ENCODE measurements at places on chromosomes 5 and 9.

GRCh38 chr9:16524078-16524477 lies 346.4 kb downstream of the BNC2 start:
- DNase-seq, result no peak

- DNase-seq, result no peak
These were observed 19.3 kb downstream of the PAEP start for GRCh38 chr9:135580664-135581380.

- no peak for DNase-seq
These were observed 1.8 kb downstream of the SLC12A2 start for GRCh38 chr5:128085413-128085812.

DNA sequence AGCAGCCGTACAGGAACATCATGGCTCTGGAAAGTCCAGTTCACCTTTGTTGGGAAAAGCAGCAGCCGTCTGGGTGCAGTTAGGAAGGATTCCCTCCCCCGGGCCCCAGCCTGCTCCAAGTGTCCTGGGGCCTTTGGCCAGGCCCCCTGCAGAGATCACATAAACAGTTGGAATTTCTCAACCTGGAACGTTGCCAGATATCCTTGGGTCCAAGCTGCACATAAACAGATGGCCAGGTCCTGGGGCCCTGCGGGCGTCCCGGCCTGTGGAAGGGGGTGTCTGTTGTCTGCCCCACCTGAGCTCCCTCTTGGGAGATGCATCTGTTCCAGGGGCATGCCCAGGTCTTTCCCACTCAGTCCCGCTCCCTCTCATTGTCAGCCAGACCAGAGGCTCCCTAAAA lies 92.7 kb downstream of the COL5A1 start:
- DNase-seq, result no peak

DNA sequence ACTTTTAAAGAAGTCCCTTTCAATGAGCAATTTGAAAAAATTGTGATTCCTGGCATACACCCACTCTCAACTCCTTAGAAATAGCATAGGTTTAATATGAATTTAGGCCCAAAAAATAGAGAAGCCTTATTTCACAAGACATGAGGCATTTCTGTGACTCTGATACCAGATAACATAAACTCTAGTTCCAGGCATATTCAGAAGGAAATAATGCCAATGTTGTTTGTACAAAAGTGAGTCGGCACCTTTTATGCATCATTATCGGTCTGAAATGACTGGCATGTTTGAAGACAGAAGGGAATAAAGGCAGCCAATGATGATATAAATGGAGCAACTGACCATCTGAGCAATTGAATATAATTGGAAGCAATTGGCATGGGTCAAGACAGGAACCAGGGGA lies 19.4 kb upstream of the RECK start:
- no peak for DNase-seq

- no peak for DNase-seq
These were observed 10.3 kb upstream of the CCIN start for GRCh38 chr9:36158917-36159316.

DNA sequence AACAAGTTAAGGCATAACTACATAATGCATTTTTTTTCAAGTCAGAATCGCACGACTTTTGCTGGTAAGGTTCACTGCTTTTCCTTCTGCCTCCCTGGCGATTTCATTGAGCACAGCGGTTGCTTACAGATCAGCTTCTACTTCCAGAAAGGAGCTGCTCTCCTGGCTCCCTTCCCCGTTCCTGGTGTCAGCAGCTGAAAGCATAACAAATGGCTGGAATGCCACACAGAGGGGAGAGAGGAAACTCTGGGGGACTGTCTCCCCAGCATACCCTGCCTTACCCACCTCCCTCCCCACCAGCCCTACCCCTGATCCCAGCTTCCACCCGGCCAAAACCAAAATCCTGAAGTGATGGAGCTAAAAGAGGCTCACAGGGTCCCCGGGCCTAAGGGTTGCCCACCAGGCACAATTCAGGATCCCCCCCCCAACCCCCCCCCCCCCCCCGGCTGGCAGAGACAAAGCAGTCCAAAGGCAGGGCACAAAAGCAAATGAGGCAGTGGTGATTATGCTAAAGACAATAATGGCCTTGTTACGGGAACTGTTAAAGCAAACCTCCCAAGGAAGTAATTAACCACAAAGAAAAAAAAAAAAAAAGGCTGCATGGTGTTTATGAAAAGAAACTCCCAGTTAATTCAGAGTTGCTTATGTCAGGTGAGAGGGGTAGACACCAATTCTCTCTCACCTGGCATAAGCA lies 126.1 kb upstream of the WWC1 start:
- DNase-seq, result peak; percentile 20

DNA sequence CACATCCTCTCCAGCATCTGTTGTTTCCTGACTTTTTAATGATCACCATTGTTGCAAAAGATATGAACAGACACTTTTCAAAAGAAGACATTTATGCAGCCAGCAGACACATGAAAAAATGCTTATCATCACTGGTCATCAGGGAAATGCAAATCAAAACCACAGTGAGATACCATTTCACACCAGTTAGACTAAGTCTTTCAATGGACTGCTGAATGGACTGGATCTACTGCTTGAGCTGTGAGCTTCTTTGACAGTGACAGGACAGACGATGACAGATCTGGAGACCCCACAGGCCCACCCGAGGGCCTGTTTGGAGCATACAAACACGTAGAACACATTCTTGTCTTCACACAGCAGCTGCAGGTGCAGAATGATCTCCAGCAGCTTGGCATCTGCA lies 266.1 kb upstream of the RIOK2 start:
- no peak for DNase-seq

DNA sequence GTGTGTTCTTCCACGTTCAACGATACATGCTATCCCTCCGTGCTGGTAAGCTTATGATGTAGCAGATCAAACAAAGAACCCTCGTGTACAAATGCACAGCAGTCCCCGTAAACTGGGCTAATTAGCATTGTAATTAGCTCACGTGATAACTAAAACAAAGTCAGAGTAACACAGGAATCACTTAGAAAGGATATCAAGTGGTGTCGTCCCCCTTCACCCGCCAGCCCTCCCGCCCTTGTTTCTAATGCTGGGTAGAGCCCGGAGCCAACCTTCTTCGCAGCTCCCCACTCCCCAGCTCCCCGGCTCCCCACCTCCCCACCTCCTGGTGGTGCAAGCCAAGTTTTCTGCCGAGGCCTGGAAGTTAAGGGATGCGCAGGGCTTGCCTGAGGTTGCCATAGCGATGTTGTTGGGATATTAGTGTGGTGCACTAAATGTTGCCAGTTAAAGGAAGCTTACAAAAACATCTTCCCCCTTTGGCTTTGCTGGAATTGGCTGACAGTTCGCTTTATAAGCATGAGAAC lies 357.9 kb upstream of the CCNH start:
- DNase-seq, result no peak

GRCh38 chr5:54309276-54309675 lies 1.1 kb downstream of the ARL15 start:
- DNase-seq, result no peak

GRCh38 chr5:62340392-62340791 lies 34.4 kb downstream of the KIF2A start:
- no peak for DNase-seq

DNA sequence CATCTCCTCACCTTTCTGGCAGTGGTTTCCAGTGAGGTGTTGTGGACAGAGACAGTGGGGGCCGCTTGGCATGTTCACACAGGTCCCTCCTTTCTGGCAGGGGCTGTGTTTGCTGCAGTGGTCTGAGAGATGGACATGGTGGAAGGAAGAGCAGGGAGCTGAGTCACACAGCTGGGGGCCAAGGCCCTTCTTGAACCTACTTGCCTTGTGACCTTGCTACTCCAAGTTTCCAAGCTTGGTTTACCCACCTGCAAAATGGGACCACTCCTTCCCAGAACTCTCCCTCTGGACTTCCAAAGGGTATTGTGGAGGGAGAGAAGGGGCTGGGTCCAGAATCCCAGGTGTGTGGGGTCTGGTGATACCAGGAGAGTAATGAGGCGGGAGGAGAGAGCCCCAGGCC lies 4.1 kb downstream of the F12 start:
- no peak for DNase-seq

DNA sequence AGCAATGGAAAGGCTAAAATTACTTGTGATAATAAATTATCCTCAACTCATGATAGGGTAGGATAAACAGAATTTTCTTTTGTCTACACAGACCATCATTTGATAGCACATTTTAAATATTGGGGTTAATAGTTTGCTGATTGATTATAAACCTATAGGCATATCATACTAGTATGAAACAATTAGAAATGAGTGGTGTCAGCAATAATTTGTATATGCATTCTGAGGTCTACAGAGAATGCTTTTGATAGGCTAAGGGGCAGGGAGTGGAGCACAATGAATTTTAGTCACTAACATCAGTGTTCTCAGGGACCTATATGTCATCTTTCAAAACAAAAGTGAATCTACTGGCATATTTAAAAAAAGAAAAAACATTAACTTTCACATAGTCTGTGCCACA lies 27.8 kb upstream of the NADK2 start:
- no peak for DNase-seq

GRCh38 chr5:151740336-151740942 lies 18.0 kb downstream of the ATOX1 start:
- peak; percentile 9 for DNase-seq

- DNase-seq, result no peak
These were observed 47.5 kb downstream of the SAXO1 start for GRCh38 chr9:18985464-18985951.

DNA sequence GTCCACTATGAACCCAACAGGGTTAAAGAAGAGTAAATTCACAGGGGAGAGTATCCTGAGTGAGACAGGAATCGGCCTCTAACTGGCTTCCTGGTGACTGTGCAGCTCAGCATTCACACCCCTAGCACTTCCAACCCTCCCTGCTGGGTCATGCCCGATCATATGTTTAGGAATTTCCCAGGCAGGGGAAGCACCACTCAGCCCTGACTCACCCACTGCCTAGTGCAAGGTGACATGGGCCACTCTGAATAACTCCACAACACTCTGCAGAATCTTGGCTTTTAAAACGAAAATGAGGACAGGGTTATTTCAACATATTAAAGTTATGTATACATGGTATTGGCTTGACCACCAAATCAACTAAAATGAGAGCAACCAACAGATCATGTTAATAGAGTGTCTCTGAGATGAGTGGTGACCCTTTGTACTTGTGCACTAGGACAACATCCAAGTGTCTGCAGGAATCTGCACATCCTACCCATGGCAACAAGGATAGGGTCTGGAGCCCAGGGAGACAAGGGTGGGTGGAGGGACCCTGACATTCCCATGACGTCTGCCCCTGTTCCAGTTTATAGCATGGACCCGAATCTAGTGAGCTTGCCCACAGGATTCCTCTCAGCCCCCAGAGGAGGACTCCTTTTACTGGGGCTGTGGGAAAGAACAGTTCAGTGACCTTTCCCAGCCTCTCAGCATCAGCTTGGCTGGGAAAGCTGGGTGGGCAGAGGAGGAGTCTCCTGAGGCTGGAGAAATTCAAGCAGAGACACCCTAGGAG lies 485.8 kb downstream of the SEMA5A start:
- no peak for DNase-seq

DNA sequence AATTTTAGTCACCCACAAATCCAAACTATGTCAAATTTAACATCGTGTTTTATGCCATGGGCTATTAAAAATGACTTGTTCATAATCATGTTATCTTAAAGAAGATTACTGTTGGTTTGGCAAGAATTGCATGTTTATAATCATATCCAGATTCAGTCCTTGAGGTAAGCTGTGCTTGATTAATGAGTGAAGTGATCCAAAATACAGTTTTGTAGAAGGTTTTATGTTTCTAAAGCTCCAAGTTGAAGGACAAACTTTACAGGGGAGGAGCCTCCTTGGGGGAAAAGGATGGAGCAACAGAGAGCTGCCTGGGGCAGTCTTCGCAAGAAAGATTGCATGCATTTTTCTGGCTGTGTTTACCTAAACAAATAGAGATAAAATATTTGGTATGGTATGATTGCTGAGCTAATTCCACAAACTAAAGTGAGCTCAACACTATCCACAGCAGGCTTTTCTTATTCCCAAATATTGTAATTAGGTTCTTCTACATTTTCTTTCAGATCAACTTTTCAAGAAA lies 189.5 kb upstream of the TYRP1 start:
- DNase-seq, result no peak

DNA sequence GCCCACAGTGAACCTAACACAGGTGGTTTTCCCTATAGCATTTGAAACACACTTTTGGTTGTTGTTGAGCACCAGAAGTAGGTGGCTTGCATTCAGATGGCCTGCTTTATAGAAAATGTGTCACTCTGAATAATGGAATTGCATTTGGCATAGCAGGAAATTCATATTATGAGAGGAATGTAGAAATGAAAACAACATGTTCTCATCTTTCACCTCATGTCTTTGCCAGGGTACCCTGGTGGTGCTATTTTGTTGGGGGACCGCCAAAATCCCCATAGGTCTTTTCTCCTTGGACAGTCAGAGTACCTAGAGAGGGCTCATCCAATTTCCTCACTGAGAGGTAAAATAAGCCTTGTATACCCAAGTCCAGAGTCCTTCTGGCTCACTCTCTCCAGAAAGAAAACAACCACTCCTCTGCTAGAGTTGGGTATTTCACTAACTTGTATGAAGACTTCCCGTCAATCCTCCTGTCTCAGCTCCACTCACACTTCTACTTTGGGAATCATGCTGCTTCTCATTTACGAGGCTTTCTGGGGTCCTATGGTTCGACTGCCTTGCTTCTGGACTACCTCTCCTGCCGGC lies 67.4 kb downstream of the MRPS27 start:
- no peak for DNase-seq

DNA sequence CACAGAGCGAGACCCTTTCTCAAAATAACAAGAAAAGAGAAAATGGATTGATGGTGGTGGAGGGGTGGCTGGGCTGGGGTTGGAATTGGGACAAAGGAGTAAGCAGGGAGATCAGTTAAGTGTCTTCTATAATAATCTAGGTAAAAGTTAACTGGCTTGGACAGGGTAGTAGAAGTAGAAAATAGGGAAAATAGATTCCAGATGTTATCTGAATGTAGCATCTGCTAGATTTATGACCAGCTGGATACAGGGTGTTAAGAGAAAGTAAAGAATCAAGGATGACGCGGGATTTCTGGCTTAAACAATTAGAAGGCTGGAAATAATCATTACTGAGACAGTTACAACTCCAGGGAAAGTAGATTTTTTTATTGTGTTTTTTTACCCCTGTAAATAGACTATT lies 13.0 kb downstream of the PPP6C start:
- no peak for DNase-seq

DNA sequence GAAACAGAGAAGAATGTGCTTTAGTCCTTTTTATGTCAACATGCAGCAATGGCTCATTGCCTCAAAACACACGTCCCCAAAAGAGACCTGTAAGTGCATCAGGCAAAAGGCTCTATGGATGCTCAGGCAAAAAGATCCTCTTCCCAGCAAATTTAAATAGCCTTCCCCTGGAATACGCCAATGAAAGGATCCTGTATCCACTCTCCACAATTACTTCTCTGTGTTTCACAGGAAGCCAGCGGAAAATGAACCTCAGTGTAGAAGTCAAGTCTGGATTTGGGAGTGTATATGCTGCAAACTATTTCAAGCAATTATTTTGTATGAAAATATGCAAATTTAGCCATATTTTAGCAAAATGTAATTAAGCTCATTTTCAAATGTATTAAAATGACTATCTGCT lies 217.9 kb downstream of the EPB41L4A start:
- DNase-seq, result no peak

- DNase-seq, result no peak
These were observed 436.7 kb downstream of the ZSWIM6 start for GRCh38 chr5:61768692-61769281.

GRCh38 chr5:151700296-151700695 lies 13.6 kb upstream of the SPARC start:
- DNase-seq, result no peak

- DNase-seq, result no peak
These were observed 59.5 kb upstream of the GGTA1 start for GRCh38 chr9:121559183-121559582.

GRCh38 chr9:137816531-137817235 lies 60.9 kb upstream of the CACNA1B start:
- no peak for DNase-seq

Data from NCI-H1105 (cell line).